Posterior vena cava (tissue), 2 donors: ENCODE measurements at places on chromosomes 12 and 14. TPM values are rescaled to one million over a fixed set of nuclear protein-coding genes. Genes with fewer than 3 reads are reported as not detected.

DNA sequence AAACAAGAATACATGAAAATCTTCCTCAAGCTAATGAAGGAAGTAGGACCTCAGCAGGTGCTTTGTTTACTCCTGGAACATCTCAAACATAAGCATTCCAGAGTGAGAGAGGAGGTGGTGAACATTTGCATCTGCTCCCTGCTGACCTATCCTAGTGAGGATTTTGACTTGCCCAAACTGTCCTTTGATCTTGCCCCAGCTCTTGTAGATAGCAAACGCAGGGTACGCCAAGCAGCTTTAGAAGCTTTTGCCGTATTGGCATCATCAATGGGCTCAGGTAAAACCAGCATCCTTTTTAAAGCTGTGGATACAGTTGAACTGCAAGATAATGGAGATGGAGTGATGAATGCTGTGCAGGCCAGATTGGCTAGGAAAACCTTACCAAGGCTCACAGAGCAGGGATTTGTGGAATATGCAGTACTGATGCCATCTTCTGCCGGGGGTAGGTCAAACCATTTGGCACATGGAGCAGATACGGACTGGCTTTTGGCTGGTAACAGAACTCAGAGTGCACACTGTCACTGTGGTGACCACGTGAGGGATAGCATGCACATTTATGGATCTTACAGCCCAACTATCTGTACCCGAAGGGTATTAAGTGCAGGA is 1.9 kb downstream of the TOGARAM1 start:
- no peak for DNase-seq

GRCh38 chr12:84627593-84627992 is 285.0 kb downstream of the SLC6A15 start:
- no peak for DNase-seq

GRCh38 chr14:101603096-101603495 is 41.8 kb downstream of the DIO3 start:
- DNase-seq, result peak; percentile 73

GRCh38 chr12:59059088-59059935 is 139.0 kb upstream of the LRIG3 start:
- DNase-seq, result no peak

- no peak for DNase-seq
Observed at GRCh38 chr12:18583655-18584054, 154.2 kb downstream of the PLCZ1 start.

- no peak for DNase-seq
Observed at GRCh38 chr12:19045426-19045825, 84.1 kb upstream of the PLEKHA5 start.

GRCh38 chr14:18688346-18688745 is 87.4 kb downstream of the OR11H12 start:
- no peak for DNase-seq

DNA sequence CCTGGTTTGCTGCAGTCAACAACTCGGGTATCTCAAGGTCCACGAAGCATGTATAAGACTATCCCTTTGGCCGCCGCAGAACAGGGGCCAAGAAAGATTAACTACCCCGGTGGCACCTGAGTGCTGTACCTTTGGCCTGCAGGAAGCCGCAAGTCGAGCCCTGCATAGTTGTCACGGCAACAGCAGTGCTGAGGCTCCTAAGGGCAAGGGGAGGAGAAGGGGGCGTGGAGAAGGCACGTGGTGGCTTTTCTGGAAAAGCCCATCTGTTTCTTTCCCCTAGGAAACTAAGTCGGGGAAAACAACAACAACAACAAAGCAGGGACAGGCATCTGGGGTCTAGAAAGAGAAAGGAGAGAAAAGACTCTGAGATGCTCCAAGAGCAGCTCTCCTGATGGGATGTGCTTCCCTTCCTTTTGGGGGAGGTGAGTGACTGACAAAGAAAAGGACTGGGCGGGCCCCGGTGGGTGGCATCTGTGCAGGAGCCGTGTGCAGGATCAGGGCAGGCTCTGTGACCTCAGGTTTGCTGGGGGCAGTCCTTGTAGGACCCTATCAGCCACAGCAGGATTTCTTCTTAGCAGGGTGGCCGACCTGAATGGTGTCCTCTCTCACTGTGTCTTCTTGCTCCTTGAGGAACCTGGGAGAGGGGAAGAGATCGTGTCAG is 123.9 kb downstream of the PRMT8 start:
- peak; percentile 75 for DNase-seq

DNA sequence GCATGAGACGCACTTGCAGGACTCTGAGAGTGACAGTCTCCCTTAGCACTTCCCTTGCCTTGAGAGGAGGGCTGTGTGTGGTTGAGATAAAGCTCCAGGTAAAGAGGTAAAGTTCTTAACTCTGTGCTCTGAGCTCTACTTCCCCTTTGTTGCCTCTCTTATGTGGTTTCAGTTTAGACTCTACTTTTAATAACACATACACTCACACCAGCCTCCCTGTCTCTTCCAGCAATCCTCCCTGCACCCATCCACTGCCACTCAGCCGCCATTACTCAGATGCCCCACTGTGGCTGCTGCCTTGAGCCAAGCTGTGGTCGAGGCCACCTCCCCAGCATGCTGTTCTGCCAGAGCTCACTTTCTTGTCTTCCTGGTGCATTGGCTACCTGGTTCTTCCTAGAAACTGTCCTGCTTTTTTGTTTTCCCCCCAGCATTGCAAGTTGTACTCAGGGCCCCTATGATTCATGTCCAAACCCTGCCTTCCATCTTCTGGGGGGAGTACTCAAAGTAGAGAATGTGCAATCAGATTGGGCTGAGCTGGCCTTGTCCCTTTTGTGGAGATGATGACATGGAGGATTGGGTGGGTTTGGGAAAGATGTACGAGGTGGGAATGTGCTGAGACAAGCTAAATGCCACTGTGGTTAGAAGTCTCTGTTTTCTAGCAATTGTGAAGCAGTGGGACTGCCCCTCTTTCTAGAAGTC is 115.5 kb upstream of the PARP11 start:
- no peak for DNase-seq

DNA sequence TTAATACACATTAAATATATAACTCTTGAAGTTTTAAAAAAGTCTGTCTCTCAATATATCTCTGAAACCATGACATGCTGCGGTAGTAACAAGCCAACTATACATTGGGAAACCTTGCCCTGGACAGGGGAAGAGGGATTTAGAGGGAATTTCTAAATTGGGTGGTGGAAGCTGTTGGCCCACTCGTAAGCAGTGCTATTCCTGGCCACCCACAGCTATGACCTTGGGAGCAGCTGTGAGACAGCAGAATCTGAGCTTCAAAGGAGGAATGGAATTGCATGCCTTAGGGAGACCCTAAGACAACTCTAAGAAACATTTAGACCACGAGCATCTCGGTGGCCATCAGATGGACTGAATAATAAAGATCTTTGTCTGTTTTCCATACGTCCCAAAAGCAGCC is 15.8 kb upstream of the GCH1 start:
- no peak for DNase-seq

- DNase-seq, result no peak
Observed at GRCh38 chr14:24674204-24674970, 40.4 kb upstream of the GZMB start.

DNA sequence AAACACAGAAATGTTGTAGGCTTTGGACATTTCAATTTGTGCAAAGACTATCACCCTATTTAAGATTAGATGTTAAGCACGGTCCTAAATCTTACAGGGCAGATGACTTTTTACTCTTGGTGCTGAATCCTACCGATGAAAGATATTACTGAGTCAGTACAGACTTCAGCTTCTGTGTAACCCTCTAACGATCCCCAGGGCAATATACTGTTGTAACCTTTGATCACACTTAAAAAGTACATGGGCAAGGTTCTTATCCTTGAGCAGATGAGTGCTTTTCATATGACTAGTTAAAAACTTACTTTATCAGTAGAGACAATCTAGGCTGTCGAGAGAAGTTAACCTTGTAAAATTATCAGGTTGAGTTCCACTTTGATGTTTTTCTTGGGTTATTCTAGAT is 22.5 kb downstream of the PDE3A start:
- no peak for DNase-seq

DNA sequence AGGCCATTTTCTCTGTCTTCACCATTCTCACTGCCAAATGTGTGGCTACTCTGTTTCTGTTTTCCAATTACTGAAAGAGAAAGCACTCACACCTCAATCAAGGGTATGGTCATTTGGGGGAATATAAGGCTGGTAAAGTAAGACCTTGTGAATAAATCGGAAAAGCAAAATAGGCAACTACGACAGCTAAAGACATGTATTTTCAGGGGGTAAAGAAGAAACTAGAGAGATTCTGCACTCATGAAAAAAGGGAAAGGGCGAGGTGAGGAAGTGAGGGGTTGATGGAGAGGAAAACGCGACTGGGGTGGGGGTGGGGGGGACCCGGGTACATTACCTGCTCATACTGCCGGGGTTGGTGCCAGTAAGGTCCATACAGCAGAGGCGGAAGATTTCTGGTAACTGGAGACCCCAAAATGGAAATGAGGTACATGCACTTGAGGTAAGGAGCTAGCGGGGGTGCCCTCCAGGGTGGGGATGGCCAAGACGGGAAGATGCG is 19.3 kb downstream of the CHD8 start:
- DNase-seq, result no peak

DNA sequence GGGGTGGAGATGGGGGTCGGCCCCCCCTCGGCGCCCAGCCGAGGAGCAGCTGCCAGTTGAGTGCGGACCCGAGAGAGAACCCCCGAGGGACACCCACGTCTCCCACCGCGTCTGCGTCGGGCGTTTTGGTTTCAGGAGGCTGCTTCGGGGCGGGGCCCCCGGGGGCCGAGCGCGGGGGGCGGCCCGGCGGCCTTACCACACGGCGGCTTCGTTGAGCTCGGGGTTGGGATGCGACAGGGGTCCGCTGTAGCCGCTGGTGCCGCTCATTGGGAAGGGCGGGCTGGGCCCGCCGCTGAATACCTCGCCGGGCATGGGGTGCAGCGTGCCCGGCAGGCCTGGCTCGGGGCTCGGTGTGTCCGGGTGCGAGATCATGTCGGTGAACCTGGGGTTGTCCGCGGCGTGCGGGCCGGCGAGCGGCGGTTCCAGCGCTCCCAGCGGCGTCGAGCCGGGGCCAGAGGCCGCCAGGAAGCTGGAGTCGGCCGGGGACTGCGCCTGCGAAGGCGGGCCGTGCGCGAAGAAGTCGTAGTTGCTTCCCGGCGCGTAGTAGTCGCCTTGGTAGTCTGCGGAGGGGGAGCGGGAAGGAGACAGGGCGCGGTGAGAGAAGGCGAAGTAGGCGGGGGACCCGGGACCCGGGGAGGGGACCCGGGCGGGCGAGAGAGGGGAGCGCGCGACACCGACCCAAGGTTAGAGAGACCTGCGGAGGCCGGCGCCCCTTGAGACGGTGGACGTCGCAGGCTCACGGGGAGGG is 8.5 kb downstream of the LHX5 start:
- peak; percentile 81 for DNase-seq

GRCh38 chr12:2891240-2892053 is 756 bp downstream of the TULP3 start:
- DNase-seq, result peak; percentile 58

DNA sequence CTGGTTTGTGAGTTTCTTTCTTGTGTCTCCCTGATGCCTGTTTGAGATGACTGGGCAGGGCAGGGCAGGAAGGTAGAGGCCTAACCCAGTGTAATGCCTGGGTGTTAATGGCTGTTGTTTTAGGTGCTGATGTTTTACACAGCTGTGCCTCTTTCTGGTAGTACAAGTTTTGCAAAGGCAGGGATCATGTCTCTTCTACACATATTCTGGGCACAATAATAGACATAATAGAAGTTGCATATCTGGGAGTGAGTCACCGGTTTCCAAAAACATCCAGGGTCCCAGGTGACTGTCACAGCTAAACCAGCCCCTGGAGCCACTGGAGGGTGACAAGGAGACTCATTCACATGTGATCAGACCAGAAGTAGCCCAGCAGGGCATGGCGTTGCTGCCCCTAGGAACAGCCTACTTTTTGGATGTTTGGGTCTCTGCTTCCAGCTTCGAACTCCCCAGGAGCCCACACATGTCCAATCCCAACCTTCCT is 18.1 kb downstream of the TPCN1 start:
- DNase-seq, result peak; percentile 11

- no peak for DNase-seq
Observed at GRCh38 chr12:89180496-89180895, 171.8 kb downstream of the DUSP6 start.

The KLHL33 gene
- total RNA-seq, result 0.52 TPM

The KRT3 gene
- total RNA-seq, result not detected

The KRT6C gene
- total RNA-seq, result not detected

The ADCY4 gene
- total RNA-seq, result 36.0 TPM

The CMKLR1 gene
- 53.4 TPM for total RNA-seq

The TSHR gene
- 1.1 TPM for total RNA-seq

The NFE2 gene
- total RNA-seq, result 3.5 TPM

The MYH7 gene
- total RNA-seq, result not detected

The TSPAN11 gene
- total RNA-seq, result 3.6 TPM

The MYBPC1 gene
- total RNA-seq, result not detected
